G401 (cell line): ENCODE measurements at places on chromosomes 3 and 15.

DNA sequence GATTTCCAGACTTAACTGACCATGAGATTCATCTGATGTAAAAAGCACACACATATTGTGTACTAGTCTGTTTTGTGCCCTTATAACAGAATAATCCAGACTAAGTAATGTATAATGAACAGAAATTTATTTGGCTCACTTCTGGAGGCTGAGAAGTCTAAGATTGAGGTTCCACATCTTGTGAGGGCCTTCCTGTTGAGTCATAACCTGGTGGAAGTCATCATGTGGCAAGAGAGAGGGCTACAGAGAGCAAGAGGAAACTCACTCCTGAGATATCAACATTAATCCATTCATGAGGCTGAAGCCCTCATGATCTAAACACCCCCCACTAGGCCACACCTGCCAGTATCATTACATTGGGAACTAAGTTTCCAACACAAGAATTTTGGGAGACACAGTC lies 977.6 kb downstream of the MCTP2 start:
- no peak for DNase-seq

GRCh38 chr15:31366169-31366734 lies 39.6 kb downstream of the KLF13 start:
- DNase-seq: peak; percentile 82

- no peak for DNase-seq
Measured at GRCh38 chr15:101679806-101680205, 27.6 kb upstream of the TM2D3 start.

DNA sequence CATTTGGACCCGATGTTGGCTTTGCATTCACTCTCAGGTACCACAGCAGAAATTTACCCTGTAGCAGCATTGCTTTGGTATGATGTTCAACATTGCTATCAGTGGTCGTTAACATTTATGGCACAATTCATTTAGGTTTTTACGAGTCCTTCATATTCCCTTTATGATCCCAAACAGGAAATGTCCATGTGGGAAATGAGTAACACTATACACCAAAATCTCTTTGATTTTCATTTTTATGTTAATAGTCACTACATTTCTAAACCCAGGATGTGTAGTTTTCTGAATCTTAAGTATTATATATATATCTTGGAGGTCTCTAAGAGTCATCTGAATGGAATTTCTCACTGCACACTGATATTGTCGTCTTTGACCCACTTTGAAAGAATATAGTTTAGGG lies 78.5 kb upstream of the RBMS3 start:
- no peak for DNase-seq

DNA sequence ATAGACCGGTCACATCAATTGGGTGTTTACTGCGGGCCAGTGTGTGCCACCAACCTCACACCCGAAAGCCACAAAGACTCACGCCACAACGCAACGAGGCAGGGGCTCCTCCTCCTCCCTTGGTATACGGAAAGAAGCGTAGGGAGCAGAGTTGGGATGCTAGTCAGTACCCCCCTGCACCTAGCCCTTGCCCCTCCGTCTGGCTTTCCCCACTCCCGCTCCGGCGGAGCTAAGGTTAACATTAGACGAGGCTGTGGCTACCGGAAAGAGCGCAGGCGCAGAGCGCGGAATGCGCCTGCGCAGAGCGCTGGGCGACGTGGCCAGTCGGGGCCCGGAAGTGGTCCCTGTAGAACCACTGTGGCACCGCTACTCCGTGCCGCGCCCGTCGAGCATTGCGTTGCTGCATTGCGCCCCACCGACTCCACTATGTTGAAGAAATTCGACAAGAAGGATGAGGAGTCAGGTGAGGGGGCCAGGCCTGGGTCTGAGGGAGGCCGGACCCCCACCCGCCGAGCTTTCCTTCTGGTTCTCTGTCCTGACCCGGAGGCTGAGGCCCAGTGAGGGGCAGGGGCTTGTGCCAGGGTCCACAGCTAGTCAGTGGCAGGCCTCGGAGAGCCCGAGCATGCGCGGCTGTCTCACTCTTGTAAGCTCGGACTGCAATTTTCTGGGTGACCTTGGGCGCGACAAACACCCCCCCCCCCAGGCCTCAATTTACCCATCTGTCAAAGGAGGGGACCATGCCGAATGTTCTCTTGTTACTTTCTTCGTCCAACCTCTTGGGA lies at the start of gene COPG1:
TSS of gene COPG1 (plus strand) at position 323 of the 782 bp plus-strand sequence. CDS start at position 427, 104 bp downstream.
- DNase-seq: peak; percentile 87
